Naive thymus-derived CD4-positive, alpha-beta T cell (primary cell): ENCODE measurements at places on chromosomes 1 and 21.

DNA sequence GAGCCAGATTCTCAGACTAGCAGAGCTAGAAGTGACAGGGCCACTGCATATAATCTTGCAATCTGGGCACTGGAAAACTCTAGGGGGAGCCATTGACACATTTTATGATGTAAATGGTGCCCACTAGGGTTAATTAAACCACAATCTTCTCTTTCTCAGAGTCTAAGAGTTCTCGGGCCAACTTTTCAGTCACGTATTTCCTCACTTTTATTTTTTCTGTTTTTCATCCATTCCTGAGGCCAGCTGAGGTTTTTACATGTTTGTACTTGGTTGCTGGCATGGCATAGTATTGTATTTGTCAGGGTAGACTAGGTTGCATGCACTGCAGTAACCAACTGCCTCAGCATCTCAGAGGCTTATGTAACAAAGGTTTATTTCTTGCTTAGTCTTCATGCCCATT, 138.2 kb downstream of the ZNF326 start:
- H3K27ac ChIP-seq = no peak overlapping the region
- no peaks in the 10 kb centered on the region for H3K36me3 ChIP-seq
- H3K4me3 ChIP-seq = no peak overlapping the region
- H3K27me3 ChIP-seq = no peaks in the 10 kb centered on the region

DNA sequence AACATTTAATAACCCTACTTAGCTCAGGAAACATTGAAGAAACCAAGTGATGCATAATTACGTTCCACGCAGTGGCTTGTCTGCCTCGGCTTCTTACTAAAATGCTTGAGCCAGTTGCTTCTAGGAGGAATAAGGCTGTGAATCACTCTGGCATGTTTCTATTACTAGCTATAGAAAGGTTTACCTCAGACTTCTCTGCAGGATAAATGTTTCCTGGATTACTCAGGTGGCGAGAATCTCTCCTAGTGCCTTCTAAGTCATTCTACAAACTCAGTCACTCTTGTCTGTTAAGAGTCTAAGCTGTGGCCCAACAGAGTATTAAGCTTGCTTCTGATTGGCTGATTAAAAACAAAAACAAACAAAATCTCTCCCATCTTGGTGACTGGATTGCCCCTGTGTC, 92.0 kb upstream of the RALGPS2 start:
- no peaks in the 10 kb centered on the region for H3K4me1 ChIP-seq
- no peak for DNase-seq
- H3K27me3 ChIP-seq = no peaks in the 10 kb centered on the region
- no peaks in the 10 kb centered on the region for H3K36me3 ChIP-seq
- no peak overlapping the region for H3K4me3 ChIP-seq
- no peak overlapping the region for H3K27ac ChIP-seq

DNA sequence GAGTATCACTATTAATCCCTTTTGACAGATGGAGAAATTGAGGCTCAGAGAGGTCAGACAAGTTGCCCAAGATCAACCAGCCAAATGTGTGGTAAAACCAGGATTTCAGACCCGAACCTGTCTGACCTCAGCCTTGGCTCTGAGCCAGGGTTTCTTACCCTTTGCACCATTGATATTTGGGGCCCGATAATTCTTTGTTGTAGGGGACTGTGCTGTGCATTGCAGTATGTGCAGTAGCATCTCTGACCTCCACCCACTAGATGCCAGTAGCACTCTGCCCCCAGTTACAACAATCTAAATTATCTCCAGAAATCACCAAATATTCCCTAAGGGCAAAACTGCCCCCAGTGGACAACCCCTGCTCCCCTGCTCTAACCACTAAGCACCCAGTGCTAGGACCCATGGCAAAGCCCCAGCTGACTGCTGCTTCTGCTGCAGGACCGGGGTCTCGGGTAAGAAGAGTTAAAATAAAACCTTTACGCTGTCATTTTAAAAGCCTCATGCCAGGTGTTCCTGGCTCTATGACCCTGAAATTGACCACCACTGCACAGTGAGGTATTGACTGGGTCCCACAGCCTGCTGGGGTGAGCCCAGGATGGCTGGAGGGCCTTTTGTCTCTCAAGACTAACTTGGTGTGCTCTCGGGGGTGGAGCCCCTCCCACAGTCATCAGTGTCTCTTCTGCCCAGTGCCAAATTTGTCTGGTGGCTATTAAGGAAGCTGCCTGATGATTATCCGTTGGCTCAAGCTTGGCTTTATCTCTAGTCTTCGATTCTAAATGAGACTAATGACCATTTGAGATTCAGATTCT, 5.6 kb upstream of the MAN1C1 start:
- H3K4me1 ChIP-seq = peaks cover 15% of the 10 kb centered on the region
- no peaks in the 10 kb centered on the region for H3K36me3 ChIP-seq
- no peak for DNase-seq
- no peaks in the 10 kb centered on the region for H3K27me3 ChIP-seq
- no peak overlapping the region for H3K4me3 ChIP-seq

DNA sequence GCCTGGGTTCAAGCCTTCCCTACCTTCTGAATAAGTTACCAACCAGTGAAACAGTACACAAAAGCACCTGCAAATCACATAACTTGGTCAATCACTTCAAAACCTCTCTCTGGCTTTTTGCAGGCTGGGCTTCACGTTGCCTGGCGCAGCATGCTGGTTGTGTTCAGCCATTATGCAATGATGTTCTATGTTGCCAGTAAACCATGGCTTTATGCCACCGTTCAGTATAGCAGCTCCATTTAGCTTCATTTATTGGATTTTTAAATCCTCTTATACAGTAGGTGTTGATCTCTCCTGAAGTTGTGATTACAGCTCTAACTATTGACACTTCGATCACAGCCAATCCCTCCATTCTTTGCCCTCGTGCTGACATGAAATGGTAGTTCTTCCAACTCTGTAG, 233.6 kb upstream of the PTBP2 start:
- H3K4me3 ChIP-seq = no peak overlapping the region
- no peaks in the 10 kb centered on the region for H3K4me1 ChIP-seq
- DNase-seq = no peak

GRCh38 chr1:150154143-150154542, 4.4 kb downstream of the PLEKHO1 start:
- H3K36me3 ChIP-seq = no peaks in the 10 kb centered on the region
- no peaks in the 10 kb centered on the region for H3K27me3 ChIP-seq
- peaks cover 14% of the 10 kb centered on the region for H3K4me1 ChIP-seq
- H3K4me3 ChIP-seq = no peak overlapping the region

DNA sequence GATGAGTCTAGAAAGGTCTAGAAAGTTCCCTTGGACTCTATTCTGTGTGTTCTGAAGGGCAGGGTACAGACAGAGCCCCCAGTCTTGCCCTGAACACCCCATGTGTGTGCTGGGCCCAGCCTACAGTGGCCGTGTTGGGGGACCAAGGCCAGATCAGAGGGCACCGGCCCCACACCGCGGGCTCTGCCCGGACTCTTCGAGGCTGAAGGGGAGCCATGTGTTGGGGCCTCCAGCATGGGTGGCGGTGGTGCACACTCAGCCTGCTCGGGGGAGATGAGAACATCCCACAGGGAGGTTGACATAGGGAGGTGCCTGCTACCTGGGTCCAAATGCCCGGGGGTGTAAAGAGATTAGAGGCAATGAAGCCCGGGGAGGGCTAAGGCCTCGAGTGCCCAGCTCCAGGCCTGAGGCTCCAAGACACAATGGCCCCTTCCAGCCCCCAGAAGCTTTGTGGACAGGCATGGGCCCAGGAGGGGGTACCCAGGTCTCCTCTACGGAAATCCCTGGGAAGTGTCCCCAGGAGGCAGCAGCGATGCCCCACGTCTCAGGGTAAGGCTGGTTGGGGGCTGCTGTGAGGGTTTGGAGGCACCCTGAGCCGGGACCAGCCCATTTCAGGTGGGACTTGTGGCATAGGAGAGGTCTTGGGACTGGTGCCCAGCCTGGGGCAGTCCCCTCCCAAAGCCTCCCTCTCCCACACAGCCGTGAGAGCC, 12.1 kb downstream of the ARHGEF16 start:
- no peak overlapping the region for H3K4me3 ChIP-seq
- no peaks in the 10 kb centered on the region for H3K36me3 ChIP-seq
